Renal cortical epithelial cell (primary cell): ENCODE measurements at places on chromosomes 3 and 15.
A peak's percentile ranks its signal among the peaks of the same experiment; 100 is the strongest.

DNA sequence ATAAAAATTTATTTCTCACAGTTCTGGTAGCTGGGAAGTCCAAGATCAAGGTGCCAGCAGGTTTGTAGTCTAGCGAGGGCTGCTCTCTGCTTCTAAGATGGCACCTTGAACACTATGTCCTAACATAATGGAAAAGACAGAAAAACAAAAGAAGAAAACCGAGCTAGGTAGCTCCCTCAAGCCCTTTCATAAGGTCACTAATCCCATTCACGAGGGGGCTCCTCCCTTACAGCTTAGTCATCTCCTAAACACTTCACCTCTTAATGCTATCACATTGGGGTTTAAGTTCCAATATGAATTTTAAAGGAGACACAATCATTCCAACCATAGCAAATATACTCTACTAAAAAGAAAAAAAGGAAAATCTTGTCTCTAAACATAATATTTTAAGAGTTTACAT, 23.6 kb downstream of the GOLGA6D start:
- no peak for DNase-seq

GRCh38 chr3:10946526-10946925, 46.0 kb upstream of the SLC6A1 start:
- DNase-seq: no peak

- DNase-seq: no peak
Measured at GRCh38 chr3:111047812-111048435, 23.7 kb upstream of the NECTIN3 start.

DNA sequence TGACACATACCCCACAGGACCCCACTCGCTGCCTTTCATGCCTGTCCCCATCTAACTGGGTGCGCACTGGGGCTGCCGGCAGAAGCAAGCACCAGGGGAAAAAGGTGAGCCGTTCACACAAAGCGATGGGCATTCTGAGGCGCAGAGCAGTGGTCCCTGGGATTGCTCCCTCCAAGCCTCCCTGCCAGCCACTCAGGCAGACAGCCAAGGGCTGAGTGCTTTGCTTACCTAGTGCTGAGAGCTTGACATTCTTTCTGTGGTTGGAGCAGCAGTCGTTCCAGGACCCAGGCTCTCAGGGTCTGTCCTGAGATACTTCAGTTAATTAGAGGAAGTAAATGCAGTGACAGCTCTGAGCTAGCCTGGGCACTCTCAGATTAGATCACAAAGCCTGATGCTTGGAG, 5.7 kb downstream of the ESYT3 start:
- peak; percentile 39 for DNase-seq

DNA sequence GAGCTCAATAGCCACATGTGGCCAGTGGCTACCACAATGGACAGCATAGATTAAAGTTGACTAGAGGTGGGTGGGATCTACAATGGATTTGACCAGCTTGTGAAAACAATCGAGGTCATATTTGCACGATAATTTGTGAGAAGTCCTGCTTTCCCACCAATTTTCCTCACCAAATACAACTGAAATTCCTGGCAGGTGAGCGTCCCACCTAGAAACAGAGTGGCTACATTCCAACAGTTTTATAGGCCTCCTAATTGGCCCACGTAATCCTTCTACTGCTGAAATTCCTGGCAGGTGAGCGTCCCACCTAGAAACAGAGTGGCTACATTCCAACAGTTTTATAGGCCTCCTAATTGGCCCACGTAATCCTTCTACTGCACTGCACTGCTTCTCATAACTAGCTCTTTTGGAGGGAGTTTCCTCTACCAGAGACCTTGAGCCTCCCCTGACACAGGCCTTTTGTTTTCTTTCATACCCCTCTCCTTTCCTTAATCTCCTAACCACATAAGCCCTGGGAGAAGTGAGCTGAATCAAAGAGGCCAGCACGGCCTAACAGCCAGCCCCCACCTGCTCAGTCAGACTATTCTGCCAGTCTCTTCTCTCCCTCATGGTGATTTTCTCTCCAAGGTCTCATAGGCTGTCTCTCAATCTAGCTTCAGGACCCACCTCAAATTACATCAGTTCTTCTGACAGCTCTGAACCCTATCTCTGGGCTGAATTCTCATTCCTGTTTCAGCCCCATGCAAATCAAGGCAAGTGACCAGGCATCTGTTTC, 80.2 kb downstream of the BFSP2 start:
- peak; percentile 52 for DNase-seq

DNA sequence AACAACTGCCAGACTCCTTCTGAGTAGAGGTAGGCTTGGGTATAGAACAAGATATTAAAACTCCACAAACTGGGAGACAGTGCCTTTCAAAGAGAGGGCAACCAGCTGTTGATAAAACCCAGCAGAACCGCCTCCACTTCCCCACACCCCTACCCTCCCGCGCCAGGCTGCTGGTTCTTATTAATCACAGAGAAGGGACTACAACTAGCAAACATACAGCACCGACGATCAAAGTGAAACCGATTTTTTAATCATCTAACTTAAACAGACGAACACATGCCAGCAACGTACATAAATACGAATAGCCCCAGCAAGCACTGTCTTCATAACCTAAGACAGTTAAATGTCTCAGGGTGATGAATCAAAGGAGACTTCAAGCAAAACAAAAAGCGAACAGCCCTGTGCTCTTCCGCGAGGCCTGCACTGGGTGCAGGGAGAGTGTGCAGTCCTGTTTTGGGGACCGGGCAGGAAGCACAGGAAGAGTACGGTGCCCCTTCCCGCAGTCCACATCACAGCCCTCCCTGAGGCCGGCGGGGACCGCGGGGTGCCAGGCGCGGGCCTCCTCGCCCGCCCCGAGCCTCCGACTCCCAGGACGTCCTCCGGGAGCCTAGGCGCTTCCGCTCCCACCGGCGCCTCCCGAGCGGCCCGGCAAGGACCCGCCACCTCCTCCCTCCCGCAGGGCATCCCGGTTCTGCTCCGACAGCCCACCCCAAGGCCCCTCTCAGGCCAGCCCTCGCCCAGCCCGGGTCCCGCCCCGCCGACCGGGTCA, 75.1 kb upstream of the VGLL4 start:
- DNase-seq: peak; percentile 61

DNA sequence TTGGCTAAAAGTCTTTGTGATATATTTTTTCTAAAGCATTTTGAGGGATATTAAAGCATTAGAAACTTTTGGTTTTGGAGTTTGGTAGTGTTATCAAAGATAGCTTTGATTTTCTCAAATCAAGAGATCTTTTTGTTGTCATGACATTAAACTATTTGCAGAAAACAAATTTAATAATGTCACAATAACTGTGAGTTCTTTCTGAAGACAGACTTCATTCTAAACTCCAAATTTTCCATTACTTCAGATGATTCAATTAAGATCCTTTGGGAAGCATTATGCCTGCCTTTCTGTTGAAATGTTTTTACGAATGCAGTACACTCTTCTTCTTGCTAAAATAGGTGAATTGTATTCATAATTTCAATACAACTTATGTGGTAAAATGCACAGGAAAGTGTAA, 145.4 kb downstream of the ALCAM start:
- no peak for DNase-seq

GRCh38 chr3:188581365-188581764, 427.4 kb downstream of the LPP start:
- DNase-seq: peak; percentile 41

DNA sequence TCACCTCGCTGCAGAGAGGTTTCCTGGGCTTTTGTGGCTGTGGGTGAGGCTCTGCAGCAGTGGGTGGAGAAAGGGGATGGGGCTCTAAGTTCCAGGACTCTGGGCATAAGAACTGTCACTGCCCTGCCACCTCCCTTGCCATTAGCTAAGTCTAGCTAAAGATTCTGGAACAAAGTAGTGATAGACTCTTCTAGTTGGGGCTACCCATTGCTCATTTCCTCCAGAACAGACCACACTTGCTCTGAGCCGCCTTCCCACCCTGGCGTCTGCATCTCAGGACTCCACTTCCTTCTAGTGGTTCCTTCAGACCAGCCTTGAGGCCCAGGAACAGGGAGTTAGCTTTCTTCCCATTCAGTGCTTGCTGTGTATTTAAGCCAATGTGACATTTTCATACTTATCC, 7.5 kb downstream of the ARHGAP31 start:
- no peak for DNase-seq

DNA sequence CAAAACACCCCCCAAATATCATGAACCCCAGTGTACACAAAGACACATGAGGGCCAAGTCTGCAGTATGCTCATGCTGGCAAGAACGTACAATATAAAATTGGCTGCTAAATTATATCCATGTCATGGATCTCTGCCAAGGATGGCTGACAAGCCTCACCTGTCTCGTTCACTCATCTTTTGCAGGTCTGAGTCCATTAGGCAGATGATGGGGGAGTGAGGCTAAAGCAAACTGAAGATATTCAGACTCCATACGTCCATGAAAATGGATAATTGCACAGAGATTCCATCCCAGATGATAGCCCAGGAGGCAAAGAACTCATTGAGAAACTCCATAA, 122.3 kb upstream of the PTPRG start:
- DNase-seq: no peak

- no peak for DNase-seq
Measured at GRCh38 chr15:78460737-78461136, 22.7 kb downstream of the IREB2 start.

DNA sequence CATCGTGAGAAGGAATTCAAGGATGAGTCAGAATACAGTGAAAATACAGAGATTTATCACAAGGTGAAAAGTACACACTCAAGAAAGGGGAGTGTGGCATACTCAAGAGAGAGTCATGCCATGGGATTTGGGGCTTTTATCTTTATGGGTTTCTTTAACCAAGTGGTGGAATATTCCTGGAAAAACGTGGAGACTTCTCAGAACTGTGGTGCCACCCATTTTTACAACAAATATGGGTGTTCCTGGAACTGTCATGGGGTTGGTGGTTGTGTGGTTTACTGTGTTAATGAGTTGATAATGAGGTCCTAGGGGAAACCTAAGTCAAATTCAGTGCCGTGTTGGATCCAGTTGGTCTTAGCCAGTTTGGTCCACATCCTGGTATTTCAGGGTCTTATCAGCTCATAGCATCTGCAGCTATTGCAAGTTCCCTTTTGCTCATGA, 497.2 kb downstream of the GABRG3 start:
- no peak for DNase-seq

GRCh38 chr3:94787734-94788270, 724.9 kb downstream of the NSUN3 start:
- no peak for DNase-seq

- no peak for DNase-seq
Measured at GRCh38 chr15:55552926-55553325, 35.2 kb downstream of the PYGO1 start.

GRCh38 chr3:114645392-114645791, 351.6 kb downstream of the TIGIT start:
- no peak for DNase-seq

DNA sequence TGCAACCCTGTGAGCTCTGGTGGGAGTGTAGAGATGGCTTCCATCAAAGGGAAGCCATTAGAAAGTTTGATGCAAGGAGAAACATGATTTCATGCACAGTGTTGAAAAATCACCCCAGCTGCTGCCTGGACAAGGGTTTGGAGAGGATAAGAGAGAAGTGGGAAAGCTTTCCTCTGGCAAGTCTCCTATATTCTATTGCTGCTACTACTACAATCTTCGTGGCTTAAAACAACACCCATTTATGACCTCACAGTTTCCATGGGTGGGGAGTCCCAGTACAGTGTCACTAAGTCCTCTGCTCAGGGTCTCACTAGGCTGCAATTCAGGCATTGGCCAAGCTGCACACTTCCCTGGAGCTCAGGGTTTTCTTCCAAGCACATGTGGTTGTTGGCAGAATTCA, 229.3 kb downstream of the TAFA4 start:
- DNase-seq: no peak

DNA sequence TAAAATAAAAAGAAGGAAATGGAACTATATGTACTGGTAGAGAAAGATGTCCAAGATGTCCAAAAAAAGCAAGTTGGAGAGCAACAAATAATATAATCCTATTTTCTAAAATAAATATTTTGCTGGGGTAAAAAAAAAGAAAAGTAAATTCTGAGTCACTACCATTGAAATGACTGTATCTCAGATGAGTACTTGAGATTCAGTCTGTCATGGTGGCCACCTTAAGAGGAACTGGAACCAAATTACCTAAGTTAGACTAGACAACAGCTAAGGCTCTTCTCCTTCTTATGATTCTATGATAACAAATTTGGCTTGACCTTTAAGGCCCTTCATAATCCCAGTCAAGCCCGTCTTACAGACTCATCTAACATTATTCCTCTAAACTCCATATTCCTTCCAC, 270.6 kb upstream of the HES1 start:
- DNase-seq: no peak

DNA sequence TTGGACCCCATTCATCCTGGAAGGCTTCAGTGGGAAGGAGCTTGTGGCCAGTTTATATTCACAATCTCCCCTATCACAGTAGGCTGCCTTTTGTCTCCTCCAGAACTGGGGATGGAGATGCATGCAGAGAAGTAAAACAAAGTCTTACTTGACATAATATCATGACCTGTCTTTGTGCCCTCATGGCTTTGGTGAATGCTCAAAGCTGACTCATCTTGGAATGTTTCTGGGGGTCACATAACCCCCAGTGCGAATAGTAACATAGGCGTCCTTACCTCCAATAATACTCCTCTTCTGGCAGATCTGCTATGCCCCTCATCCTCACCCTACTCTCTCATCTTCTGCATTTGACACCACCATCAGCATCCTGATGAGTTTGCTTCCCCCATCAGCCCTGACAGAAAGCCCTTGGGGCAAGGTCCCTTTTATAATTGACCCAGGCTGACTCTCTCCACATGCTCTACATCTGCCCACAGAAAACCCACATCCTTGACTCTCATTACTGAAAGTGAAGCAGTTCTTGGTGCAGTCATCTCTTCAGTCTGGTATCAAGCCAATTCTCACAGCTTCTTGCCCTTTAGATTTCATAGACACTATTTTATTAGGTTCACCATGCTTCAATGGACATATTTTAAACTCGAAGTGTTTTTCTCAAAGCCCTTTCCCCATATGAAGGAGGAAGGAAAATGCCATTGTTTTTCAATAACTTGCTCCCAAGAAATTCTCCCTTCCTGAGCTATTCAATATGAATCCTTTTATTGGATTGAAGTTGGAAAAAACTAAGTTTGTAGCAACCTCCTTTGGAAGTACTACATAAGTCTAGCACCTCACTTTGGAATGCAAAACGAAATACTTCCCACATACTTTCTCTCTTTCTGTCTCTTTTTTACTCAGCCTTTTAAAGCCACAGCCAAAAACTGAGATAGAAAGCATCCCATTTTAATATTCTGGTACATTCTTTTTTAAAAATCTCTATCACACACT, 36.6 kb downstream of the OSTN start:
- DNase-seq: peak; percentile 21

DNA sequence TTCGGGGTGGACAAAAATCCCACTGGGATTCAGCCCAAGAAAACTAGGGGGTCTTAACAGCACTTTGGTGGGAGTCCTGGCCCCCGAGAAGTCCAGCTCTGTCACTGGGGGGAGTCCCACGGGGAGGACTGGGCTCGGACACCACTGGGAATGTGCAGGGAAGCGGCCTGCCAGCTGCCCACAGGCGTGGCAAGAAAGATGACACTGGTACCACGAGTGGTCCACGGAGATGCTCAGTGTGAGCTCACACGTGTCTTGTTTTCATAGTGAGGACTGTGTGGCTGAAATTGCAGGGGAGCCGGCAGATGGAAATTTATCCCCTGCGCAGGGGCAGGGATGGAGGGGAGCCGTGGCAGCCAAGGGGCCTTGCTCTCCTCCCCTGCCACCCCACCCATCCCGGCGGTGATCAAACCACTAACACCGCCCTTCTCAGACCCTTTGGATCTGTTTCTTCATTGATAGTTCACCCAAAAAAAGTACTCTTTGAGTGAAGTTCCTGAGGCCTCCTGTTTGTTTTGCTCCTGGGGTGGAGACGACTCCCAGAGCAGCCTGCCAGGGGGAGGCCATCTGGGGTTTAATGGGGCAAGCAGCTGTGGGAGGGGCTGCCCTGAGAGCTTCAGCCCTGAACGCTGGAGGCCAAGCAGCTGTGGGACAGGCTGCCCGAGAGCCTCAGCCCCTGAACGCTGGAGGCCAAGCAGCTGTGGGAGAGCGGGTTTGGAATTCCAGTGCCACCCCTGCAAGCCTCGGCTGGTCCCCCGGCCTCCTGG, 130.9 kb downstream of the LRRK1 start:
- no peak for DNase-seq
